ENCODE measurements at places on chromosomes 13 and 19.

- DNase-seq = no peak
Observed at GRCh38 chr13:49046002-49046401, 70.3 kb downstream of the FNDC3A start.

GRCh38 chr19:18101268-18101667 is 3.7 kb downstream of the MAST3 start:
- DNase-seq = no peak

- DNase-seq = no peak
Observed at GRCh38 chr13:28626266-28626665, 32.7 kb upstream of the POMP start.

DNA sequence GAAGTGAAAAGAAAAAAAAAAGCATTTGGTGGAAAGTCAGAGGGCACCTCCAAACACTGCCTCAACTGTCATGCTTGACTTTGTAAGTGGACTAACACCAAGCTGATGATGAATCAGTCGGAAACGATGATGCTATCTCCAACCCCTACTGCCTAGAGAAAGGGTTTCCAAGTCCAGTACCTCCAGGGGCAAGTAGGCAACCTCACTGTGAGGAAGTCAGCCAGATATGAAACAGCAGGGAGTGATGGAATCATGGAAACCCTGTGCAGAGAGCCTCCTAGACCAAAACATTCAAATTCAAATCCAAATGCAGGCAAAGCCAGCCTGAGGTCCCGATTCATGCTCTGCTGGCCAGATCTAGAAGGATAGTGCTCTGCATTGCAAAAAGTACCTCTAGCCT is 100.9 kb upstream of the SERP2 start:
- peak; percentile 39 for DNase-seq
